CD4-positive, alpha-beta T cell (primary cell): ENCODE measurements at places on chromosomes 2 and 18. TPM values are rescaled to one million over a fixed set of nuclear protein-coding genes. Genes with fewer than 3 reads are reported as not detected.

- no peak overlapping the region for H3K27ac ChIP-seq
- no peaks in the 10 kb centered on the region for H3K36me3 ChIP-seq
- no peak overlapping the region for H3K4me3 ChIP-seq
- H3K4me1 ChIP-seq: no peaks in the 10 kb centered on the region
- no peak for DNase-seq
Observed at GRCh38 chr2:182261860-182262387, 164.9 kb downstream of the PDE1A start.

GRCh38 chr2:10476723-10477442, 28.8 kb upstream of the ODC1 start:
- no peaks in the 10 kb centered on the region for H3K27me3 ChIP-seq
- no peak overlapping the region for H3K27ac ChIP-seq
- no peaks in the 10 kb centered on the region for H3K36me3 ChIP-seq
- no peak overlapping the region for H3K4me3 ChIP-seq
- H3K4me1 ChIP-seq: peaks cover 5% of the 10 kb centered on the region

GRCh38 chr18:30499721-30500120, 542.8 kb downstream of the DSC3 start:
- H3K27ac ChIP-seq: no peak overlapping the region
- no peaks in the 10 kb centered on the region for H3K36me3 ChIP-seq
- no peak overlapping the region for H3K4me3 ChIP-seq
- no peaks in the 10 kb centered on the region for H3K27me3 ChIP-seq
- no peaks in the 10 kb centered on the region for H3K4me1 ChIP-seq
- no peak for DNase-seq

DNA sequence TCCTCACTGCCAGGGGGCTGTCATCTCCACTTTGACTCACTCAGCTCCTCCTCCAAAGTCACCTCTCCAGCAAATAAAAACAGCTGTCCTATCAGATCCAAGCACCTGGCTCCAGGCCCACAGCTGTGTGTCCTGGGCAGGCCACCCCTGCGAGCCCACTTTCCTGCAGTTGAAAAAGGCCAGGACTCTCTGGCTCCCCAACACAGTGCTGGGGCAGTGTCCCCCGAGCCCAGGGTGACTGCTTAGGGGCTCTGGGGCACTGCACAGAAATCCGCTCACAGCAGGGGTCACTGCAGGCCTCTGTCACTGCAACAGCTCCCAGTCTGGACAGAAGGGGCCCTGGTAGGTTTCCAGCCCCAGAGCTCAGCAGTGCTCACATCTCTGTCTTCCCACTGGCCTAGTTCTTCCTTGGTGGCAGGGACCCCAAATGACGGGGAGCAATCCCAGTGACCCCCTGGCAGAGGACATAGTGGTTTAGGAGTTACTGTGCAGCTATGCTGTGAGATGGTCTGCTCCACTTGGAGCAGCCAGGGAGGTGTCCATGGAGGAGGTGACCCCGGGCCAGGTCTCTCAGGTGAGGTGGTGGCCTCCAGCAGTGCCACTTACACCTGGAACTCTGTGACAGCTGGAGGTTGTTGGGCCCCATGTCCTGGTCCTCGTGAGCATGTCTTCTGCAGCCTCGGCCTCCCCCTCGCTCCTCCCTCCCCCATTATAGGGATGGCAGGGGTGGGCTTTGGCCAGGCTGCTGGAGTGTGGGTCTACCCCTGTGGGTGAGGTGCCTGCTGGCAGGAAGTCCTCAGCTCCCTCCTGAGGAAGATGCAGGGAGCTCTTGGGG, 35.5 kb downstream of the HS6ST1 start:
- H3K27me3 ChIP-seq: no peaks in the 10 kb centered on the region
- no peak overlapping the region for H3K27ac ChIP-seq
- peaks cover 17% of the 10 kb centered on the region for H3K4me1 ChIP-seq
- H3K36me3 ChIP-seq: no peaks in the 10 kb centered on the region
- no peak overlapping the region for H3K4me3 ChIP-seq
- DNase-seq: no peak

DNA sequence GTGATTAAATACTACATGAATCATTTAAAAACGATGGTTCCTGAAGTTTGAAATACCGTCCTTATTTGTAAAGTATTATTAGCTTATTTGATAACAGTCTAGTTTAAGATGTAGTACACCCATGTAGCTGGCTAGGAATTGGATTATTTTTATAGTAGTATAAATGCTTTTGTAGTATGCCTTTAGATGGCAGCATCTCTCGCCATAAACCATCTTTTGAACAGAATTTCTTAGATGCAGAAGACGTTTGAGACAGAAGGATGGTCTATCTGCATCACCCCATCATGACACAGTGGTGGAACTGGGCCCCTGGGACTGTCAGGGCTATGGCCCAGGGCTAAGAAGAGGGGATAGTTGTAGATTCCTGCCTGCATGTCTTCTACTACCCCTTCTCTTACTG, 152.7 kb downstream of the WDSUB1 start:
- H3K27me3 ChIP-seq: no peaks in the 10 kb centered on the region
- no peak for DNase-seq
- H3K4me3 ChIP-seq: no peak overlapping the region
- peaks cover 2% of the 10 kb centered on the region for H3K4me1 ChIP-seq
- no peak overlapping the region for H3K27ac ChIP-seq

- H3K27ac ChIP-seq: no peak overlapping the region
- H3K36me3 ChIP-seq: no peaks in the 10 kb centered on the region
- DNase-seq: no peak
- peaks cover 4% of the 10 kb centered on the region for H3K27me3 ChIP-seq
- H3K4me3 ChIP-seq: no peak overlapping the region
Observed at GRCh38 chr2:17591846-17592245, 51.4 kb downstream of the VSNL1 start.

DNA sequence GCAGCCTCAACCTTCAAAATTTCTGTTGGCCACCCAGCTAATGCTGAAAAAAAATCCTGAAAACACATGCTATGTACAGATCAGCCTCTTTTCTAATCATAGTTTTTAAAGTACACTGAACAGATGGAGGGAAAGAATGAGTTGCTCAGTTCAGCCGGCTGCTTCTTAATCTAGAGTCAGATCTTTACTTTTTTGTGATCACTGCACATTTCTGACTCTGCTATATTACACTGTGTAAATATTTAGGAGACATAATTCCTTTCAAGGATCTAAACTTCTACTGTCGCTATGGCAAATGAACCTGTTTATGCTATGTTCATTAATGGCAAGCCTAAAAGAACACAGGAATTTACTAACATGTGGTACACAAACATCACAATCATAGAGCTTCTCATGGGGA, 114.2 kb downstream of the SRBD1 start:
- H3K36me3 ChIP-seq: no peaks in the 10 kb centered on the region
- no peaks in the 10 kb centered on the region for H3K27me3 ChIP-seq
- no peaks in the 10 kb centered on the region for H3K4me1 ChIP-seq
- H3K27ac ChIP-seq: no peak overlapping the region

DNA sequence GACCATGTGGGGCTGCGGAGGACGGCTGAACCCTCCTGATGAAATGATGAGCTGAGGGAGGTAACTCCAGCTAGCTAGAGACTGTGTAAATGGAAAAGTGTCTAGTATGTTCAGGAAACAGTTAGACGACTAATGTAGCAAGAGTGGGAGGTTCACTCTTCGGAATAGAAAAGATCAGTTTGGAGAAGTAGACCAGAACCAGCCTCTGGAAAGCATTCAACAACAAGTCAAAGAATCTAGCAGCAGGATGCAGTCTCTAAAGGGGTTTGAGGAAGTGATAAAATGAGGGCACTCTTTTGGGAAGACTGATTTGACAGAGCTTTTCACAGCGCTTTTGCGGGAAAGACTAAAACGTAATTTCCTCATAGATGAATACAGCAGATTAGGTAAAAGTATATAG, 79.6 kb downstream of the GAREM1 start:
- H3K27ac ChIP-seq: no peak overlapping the region
- H3K27me3 ChIP-seq: peaks cover 4% of the 10 kb centered on the region
- H3K4me3 ChIP-seq: no peak overlapping the region
- no peaks in the 10 kb centered on the region for H3K4me1 ChIP-seq
- DNase-seq: no peak

- no peak overlapping the region for H3K4me3 ChIP-seq
- DNase-seq: no peak
Observed at GRCh38 chr2:67566285-67566684, 169.2 kb downstream of the ETAA1 start.

- H3K27me3 ChIP-seq: no peaks in the 10 kb centered on the region
- H3K4me3 ChIP-seq: no peak overlapping the region
- no peak for DNase-seq
Observed at GRCh38 chr2:159933727-159934049, 128.7 kb downstream of the PLA2R1 start.

DNA sequence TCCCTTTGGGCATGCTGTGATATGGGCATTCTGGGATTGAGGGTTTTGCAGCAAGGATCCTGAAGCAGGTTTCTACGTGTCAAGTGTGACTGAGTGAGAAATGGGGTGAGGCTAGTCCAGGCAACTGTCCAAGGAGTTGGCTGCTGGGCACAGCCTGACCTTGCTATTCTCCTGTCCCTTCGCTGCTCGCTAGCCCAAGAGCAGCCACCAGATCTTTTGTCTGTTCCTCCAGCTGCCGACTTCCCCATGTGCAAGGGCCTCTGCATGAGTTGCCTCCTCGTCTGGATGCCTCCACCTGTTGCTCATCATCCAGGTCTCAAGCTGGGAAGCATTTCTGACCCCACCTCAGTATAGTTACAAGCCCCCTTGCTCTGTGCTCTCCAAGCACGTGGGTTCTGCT, 71.1 kb downstream of the DYSF start:
- no peak for DNase-seq
- H3K4me3 ChIP-seq: no peak overlapping the region
- no peaks in the 10 kb centered on the region for H3K4me1 ChIP-seq
- no peak overlapping the region for H3K27ac ChIP-seq

DNA sequence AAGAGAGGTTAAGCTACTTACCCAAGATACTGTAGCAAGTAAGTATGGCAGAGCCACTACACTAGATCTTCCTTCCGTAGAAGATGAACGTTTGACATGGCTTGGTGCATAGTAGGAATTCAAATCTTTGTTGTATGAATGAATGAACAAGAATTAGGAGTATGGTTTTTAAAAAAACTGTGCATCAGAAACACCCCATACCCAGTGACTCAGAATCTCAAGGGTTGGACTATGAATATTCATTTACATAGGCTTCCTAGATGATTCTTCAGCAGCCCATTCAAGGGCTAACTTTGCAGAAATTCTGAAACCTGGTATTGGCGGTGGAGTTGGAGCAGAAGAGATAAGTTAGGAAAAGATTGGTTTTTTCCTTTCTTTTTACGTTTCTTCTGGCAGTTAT, 5.4 kb downstream of the ACTR3 start:
- H3K27me3 ChIP-seq: no peaks in the 10 kb centered on the region
- DNase-seq: no peak
- H3K27ac ChIP-seq: no peak overlapping the region
- peaks cover 11% of the 10 kb centered on the region for H3K36me3 ChIP-seq
- H3K4me3 ChIP-seq: peak overlapping the region; percentile 28

- no peak overlapping the region for H3K4me3 ChIP-seq
- peaks cover 14% of the 10 kb centered on the region for H3K36me3 ChIP-seq
- H3K27me3 ChIP-seq: no peaks in the 10 kb centered on the region
Observed at GRCh38 chr2:3277050-3277747, 100.4 kb downstream of the EIPR1 start.

- no peak for DNase-seq
- no peak overlapping the region for H3K4me3 ChIP-seq
- H3K4me1 ChIP-seq: no peaks in the 10 kb centered on the region
- no peaks in the 10 kb centered on the region for H3K36me3 ChIP-seq
- no peaks in the 10 kb centered on the region for H3K27me3 ChIP-seq
Observed at GRCh38 chr18:48597671-48598070, 58.8 kb downstream of the CTIF start.

Gene SEH1L
- 23.9 TPM for total RNA-seq

Gene CCDC148
- total RNA-seq: not detected

Gene CHRND
- total RNA-seq: not detected

Gene KIF5C
- 8.1 TPM for total RNA-seq
